ENCODE measurements at places on chromosomes 16 and 17.

DNA sequence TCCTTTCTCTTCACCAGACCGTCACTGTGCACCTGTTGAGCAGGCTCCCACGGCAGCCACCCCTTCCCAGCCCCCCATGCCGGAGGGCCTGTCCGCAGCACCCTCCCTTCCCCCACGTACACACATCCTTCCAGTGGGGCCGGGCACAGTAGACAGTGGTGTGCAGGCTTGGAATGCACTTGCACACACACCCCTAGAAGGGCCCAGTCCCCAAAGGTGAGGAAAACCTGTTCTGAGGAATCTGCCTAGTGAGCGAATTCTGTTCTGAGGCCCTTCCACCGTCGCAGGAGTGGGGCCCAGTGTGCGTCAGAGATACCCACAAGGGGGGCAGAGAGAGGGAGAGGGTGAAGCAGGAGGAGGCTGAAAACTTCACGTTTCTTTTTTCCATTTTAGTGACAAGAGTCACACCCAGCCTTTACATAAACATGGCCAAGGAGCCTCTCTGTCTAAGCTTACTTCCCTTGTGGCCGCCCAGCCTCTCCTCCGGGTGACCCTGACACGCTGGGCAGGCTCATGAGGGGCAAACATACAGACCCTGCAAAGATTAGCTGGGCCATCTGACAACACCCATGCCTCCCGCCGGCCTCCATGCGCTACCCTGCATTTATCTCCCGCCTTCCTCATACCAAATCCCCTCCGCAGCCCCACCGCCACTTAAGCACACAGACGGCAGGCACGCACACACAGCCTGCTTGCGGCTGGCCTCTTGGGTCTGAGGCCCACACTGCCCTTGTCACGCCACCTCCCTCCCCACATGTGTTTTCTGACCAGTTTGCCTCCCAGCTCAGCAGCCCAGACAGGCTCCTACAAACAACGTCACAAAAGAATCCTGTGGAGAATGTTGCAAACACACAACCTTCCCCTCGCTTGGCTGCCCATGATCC lies 1.8 kb downstream of the ZBTB4 start:
- DNase-seq = peak; percentile 59

- DNase-seq = no peak
Measured at GRCh38 chr17:3573246-3574100, 15.9 kb upstream of the TRPV3 start.

DNA sequence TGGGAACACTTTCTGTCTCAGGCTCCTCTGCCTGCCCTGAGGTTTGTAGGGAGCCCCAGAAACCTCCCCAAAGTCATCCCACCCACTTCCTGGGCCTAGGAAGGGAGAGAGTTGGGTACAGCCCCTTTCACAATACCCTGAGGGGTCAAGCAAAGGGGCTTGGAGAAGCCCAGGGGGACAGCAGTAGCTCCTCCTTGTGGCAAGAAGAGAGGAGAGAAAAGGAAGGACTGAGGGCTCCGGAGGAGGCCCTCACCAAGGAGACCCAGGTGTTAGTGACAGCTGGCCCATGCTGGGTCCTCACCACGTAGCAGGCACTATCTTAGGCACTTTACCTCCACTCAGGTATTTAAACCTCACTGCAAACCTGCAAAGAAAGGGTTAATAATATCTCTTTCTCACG lies 112.8 kb downstream of the IRX5 start:
- DNase-seq = no peak

DNA sequence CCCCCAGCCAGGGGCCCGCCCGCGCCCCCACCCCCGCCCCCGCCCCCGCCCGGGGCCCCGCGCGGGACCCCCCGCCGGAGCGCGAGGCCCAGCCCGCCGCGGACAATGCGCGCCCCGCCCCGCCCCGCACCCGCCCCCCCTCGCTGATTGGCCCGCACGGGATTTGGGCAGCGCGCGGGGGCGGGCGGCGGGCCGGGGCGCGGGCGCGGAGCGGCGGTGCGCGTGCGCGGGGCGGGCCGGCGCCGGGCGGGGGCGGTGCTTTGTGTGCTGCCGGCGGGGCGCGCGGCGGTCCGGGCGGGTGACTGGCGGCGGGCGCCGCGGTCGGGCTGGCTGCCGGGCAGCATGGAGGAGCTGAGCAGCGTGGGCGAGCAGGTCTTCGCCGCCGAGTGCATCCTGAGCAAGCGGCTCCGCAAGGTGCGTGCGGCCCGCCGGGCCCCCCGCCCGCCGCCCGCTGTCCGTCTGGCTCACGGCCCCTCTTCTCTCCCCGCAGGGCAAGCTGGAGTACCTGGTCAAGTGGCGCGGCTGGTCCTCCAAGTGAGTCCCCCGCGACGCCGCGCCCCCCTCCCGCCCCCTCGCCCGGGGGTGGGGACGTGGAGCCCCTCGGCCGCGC lies at the start of gene CBX2:
Gene CBX2 (plus strand): TSS at position 255 of the 610 bp plus-strand sequence. CDS start 88 bp downstream, at position 343.
- no peak for DNase-seq

GRCh38 chr16:66036184-66036583 lies 330.3 kb upstream of the CDH5 start:
- no peak for DNase-seq

GRCh38 chr16:86555704-86556075 lies 655 bp upstream of the MTHFSD start:
- DNase-seq = no peak

GRCh38 chr17:75356260-75356937 lies 49.1 kb downstream of the GRB2 start:
- DNase-seq = no peak

DNA sequence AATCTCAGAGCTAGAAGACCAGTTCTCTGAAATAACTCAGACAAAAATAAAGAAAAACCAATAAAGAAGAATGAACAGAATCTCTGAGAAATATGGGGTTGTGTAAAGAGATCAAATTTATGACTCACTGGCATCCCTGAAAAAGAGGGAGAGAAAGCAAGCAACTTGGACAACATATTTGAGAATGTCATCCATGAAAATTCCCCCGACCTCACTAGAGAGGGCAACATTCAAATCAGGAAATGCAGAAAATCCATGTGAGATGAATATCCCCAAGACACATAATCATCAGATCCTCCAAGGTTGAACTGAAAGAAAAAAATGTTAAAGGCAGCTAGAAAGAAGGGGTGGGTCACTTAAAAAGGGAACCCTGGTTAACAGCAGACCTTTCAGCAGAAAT lies 32.1 kb downstream of the TANC2 start:
- no peak for DNase-seq

DNA sequence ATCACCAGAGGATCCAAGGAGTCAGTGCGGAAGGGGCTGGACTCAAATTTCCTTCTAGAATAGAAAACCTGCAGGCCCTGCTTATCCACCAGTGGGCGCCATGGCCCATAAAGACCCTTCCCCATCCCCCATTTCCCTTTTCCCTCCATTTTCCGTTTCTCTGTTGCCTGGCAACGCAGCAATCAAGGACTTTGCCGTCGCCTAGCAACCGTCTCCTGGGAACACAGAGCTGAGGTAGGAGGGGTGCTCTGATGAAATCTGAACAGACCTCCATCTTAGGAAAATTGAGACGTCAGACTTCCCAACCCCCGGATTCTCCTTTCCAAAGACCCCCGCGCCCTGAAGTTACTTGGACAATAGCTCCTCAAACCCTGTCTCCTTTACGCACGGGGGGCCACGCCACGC lies 5.7 kb downstream of the DLG4 start:
- no peak for DNase-seq

GRCh38 chr17:6079155-6079888 lies 9.1 kb downstream of the WSCD1 start:
- DNase-seq = no peak

DNA sequence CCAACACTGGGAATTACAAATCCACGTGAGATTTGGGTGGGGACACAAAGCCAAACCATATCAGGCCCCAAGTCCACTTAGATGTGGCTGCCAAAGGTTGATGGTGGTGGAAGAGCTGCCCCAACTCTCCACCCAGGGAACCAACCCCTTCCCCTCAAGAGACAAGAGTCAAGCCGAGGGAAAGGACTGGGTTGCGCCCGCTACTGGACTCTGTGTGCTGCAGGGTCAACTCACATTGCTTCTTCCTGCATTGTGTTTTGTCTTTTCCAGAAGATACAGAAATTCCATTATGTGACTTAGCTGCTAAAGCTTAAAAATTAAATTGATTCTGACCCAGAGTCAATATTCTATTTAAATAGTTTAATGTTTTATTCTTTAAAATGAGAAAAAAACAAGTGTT lies 58.5 kb downstream of the ADAMTS18 start:
- no peak for DNase-seq

- DNase-seq = no peak
Measured at GRCh38 chr16:11010575-11011221, 66.3 kb downstream of the CLEC16A start.

DNA sequence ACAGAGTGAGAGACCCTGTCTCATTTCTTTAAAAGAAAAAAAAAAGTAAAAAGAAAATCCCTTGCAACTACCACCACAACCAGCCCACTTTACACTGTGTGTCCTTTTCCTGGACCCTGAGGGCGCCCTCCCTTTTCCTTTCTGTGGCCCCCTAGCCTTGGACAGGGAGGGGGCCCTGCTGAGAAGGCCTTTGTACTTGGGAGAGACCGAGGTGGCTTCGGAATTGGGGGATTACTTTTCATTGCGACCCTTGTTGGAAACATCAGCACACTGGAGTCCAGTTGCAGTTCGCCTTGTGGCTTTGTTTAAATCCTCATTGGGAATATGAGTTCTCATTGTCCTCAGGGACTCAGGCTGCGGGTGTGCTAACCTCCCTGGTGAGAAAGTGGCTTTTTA lies 9.4 kb upstream of the DNASE1 start:
- DNase-seq = no peak

- DNase-seq = no peak
Measured at GRCh38 chr16:22369221-22369811, 5.1 kb downstream of the CDR2 start.

GRCh38 chr16:30429418-30429677 lies 482 bp downstream of the DCTPP1 start:
- DNase-seq = no peak

DNA sequence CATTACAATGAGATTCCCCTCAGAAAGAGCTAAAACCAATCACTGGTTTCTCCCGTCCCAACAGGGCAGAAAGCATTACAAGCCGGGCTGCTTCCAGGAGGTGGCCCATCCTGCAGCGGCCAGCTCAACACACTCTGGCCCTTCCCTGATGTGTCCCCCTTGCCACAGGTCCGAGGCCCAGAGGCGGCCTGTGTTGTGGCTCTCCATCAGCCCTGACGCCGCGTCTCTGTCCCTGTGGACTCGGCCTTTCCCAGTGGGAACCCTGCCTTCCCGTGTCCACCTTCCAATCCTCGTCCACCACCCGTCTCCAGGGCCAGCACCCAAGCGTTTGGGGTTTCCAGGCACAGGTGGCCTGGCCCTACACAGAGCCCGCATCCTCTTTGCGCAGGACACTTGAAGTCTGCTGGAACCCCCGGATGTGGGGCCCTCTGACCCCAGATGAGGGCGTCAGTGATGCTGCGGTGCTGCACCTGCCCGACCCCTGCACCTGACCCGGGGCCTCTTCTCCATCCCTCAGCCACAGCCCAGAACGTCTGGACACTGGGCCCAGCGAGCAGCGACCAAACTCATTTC lies 21.1 kb downstream of the RAB40B start:
- DNase-seq = no peak

DNA sequence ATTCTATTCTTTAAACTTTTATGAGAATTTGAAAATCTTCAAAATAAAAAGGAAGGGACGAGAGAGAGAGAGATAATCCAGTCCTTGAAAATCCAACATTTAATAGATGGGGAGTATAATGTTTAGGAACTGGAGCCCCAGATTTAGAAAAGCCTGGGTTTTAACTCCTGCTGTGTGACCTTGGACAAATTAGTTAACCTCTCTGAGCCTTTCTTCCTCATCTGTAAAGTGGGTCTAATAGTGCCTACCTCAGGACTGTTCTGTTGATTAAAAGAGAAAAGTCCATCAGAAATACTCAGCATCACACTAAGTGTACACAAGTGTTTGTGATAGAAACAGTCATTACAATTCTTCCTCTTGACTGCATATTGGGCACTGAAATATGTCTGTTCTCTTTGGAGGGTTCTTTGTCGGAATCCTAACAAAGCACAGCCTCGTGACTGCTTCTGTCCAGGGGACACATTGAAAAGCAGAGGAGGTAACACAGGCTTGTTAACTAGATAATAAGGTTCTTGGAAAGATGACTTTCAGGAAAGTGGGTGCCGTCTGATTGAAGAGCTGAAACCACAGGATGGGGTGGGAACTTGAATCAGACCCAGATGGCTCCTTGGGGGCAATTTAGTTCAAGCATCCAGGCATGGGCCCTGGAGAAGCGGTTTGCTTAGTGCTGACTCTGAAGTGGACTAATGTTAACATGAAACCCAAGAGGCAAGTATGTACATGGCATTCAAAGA lies 128.2 kb downstream of the CLEC16A start:
- DNase-seq = no peak

DNA sequence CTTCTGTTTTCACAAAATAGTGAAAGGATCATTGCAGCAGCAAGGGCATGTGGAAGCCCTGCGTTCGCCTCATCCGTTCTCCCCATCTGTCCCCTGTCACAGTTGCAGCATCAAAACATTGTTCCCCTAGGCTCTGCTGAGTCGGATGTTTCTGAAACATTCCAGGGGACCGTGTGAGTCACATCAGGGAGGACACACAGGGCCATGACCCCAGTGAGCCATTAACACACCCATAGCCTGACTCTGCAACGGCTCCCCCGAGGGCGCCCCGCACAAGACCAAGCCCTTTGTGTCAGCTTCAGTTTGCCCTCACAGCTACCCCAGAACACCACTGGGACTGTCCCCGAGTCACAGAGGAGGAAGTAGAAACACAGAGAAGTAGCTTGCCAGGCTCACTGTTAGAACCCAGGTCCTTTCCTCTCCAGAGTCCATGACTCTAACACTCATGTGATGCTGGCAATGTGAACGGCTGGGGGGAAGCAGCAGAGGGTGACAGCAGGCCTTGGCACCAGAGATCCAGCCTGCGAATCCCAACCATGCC lies 63.3 kb upstream of the HSBP1 start:
- DNase-seq = no peak

DNA sequence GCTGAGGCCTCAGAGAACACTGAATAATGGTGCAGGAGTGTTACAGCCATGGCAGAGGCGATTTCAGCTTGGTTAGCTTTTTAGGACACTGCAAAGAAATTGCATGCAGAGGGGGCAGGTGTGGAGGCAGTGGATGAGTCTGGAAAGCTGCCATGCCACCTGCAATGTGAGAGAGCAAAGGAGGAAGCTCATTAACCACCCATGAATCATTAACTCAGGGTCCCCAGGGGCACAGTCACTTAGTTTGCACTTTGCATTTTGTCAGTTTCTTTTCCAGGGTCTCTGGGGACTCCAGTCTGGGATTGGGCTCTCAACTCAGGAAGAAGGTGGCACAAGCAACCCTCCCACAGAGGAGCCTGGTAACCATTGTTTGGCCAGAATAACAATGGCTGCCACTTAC lies 132.9 kb downstream of the USP31 start:
- no peak for DNase-seq

- no peak for DNase-seq
Measured at GRCh38 chr16:3755249-3755648, 37.9 kb upstream of the TRAP1 start.

- no peak for DNase-seq
Measured at GRCh38 chr16:54359081-54359480, 72.5 kb upstream of the IRX3 start.

DNA sequence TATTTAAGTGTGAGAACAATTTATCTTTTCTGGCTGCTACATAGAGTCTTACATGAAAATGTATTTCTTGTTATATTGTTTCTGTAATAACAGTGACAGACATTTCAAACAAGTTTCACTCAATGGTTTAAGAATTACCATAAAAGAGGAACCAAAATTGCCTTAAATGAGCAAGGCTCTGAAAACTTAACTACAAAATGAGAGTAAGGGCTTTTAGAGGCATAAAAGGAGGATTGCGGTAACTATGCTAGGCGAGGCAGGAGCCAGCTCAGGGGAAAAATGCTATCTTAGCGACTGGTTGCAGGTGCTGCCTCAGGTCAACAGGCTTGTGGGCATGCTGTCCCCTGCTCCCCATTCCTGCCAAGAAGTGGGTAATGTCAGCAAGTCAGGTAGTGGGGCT lies 81.7 kb upstream of the MSI2 start:
- no peak for DNase-seq
